ENCODE measurements at places on chromosomes 16 and 17.

DNA sequence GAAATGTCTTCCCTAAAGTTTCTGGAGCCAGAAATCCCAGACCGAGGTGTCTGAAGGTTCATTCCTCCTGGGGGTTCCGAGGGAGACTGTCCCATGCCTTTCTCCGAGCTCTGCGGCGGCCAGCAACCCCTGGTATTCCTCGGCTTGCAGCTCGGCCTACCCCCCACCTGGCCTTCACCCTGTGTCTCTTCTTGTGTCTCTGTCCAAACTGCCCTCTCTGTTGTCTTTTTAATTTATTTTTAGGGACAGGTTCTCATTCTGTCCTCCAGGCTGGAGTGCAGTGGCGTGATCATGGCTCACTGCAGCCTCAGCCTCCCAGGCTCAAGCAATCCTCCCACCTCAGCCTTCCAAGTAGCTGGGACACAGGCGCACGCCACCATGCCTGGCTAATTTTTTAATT lies 211.7 kb downstream of the SEC14L1 start:
- DNase-seq = no peak

DNA sequence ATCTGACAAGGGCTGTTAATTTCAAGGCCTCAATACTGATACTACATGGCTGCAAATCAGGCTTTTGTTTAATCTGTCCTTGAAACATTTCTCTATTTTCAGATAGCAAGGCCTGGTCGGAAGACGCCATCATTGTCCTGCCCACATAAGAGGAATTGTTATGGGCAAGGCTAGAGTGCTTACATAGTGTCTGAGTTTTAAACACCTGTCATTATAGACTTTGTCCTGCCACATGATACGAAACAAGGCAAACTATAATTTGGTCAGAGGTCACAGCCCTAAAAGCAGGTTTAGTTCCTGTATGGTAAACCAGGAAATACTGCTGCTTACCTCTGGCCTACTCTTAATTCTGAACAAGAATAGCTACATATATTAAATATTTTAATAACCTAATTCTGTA lies 104.4 kb downstream of the SSH2 start:
- DNase-seq = no peak

GRCh38 chr17:55518510-55518909 lies 7.3 kb upstream of the SMIM36 start:
- no peak for DNase-seq

DNA sequence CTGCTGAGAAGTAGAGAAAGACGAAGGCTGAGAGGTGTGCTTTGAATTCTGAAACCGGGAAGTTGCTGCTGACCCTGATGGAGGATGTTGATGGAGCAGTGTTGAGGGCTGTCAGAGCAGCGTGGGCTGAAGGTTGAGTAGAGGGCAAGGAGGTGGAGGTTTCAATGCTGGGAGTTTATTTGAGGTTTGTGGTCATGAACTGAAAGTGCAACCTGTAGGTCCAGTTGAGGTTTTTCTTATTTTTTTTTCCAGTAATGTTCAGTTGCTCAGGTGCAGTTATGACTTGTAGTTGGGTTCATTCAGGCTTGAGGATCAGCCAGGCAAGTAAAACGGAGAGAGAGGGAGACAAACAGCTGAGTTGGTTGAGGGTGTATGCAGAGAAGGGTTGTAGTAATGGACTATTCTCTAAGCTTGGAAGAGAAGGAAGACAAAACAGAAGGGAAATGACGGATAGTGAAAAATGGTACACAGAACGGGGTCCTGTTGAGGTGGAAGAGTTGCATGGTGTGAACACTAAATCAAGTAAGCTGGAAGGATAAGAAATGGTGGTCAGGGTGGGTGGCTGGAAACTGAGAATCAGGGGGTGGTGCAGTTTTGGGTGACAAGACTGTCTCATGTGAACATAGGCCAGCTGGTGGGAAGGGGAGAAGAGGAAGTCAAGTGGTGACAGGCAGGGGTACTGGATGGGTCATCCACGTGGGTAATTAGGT lies 8.7 kb upstream of the UBE2G1 start:
- no peak for DNase-seq

- DNase-seq = no peak
Measured at GRCh38 chr17:74743755-74744154, 4.7 kb upstream of the NHERF1 start.

DNA sequence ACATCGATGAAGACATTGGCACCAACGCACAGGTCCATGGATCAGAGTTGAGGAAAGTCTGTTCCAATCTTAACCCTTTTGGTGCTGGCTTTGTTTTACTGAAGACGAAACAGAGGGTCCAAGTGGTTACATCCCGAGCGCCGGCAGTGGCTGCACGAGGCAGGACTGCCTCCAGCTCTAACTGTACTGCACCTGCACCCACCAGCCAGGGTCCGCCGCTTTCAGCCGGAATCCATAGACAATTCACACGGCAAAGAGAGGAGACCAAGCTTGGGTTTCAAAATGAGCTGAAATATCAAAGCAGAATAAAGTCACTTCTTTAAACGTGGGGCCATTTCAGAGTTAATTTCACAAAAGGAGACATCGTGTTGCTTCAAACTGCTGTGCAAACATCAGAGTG lies 21.2 kb upstream of the ZC3H18 start:
- DNase-seq = no peak

GRCh38 chr16:67987460-67988160 lies 7.3 kb upstream of the DPEP3 start:
- peak; percentile 89 for DNase-seq

GRCh38 chr17:48149787-48150463 lies 42.4 kb downstream of the SNX11 start:
- DNase-seq = no peak

GRCh38 chr17:56733833-56734232 lies 99.9 kb downstream of the C17orf67 start:
- no peak for DNase-seq

GRCh38 chr17:64252831-64253230 lies 10.2 kb downstream of the TEX2 start:
- DNase-seq = no peak

DNA sequence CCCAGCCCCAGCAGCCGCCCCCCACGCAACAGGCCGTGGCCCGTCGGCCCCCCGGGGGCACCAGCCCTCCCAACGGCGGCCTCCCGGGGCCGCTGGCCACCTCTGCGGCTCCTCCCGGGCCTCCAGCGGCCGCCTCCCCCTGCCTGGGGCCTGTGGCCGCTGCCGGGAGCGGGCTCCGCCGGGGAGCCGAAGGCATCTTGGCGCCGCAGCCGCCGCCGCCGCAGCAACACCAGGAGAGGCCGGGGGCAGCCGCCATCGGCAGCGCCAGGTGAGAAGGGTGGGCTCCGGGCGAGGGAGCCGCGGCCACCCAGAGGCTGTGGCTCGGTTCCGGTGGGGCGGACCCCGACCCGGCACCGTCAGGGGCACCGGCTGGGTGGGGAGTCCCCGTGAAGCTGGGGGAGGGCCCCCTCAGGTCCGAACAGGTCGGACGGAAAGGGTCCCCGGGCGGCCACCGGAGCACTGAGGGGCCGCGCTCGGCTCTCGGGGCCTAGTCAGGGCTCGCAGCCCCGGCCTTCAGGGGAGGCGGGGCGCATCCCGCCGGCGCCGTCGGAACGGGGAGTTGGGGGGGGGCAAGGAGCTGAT lies 583 bp downstream of the ATXN2L start:
- no peak for DNase-seq

- peak; percentile 43 for DNase-seq
Measured at GRCh38 chr16:87240211-87241136, 76.7 kb downstream of the C16orf95 start.
